Calu3 (cell line): ENCODE measurements at places on chromosomes 4 and X. TPM values are rescaled to one million over a fixed set of nuclear protein-coding genes. Genes with fewer than 3 reads are reported as not detected.

STAG2 gene
- total RNA-seq: 74.2 and 79.6 TPM in 2 replicates

PAPSS1 gene
- 32.5 and 41.6 TPM in 2 replicates for total RNA-seq

TMEM33 gene
- total RNA-seq: 67.3 and 68.3 TPM in 2 replicates

DNA sequence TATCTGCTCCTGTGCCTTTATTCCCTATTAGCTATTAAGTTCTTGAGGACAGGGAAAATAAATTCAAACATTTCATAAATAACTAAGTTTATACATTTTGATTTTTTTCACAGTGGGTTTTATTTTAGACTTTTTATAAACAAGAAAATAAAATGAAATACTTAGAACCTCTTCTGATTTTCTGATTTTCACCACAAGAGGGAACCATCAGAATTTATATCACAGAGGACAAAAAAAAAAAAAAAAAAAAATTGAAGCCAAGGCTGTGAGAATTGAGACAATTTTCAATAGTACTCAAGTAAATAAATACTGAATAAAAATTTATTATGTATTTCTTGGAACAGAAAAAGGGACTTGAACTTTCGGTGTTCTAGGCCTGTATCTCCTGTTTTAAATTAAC lies 288.1 kb downstream of the SH3BGRL start:
- no peak for DNase-seq

- DNase-seq: no peak
Measured at GRCh38 chr4:39616651-39617050, 22.0 kb downstream of the SMIM14 start.

DNA sequence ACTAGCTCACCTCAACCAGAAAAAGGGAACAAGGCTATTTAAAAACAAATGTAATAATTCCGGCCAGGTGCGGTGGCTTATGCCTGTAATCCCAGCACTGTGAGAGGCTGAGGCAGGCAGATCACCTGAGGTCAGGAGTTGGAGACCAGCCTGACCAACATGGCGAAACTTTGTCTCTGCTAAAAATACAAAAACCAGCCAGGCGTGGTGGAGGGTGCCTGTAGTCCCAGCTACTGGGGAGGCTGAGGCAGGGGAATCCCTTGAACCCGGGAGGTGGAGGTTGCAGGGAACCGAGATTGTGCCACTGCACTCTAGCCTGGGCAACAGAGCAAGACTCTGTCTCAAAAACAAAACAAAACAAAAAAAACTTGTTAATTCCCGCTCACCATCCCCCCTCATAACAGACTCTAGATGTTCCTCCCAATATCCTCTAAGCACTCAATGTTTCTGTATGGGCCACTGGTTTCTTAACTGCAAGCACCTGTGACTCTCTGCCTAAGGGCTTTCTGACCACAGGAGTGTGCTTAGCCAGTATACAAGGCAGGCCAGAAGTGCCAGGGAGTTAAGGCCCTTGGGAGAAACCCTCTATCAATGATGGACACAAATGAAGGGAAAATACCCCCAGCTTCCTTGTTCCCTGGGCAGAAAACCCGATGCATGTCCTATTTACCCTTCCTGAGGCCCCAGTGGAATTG lies 21.0 kb upstream of the THOC2 start:
- DNase-seq: no peak

DNA sequence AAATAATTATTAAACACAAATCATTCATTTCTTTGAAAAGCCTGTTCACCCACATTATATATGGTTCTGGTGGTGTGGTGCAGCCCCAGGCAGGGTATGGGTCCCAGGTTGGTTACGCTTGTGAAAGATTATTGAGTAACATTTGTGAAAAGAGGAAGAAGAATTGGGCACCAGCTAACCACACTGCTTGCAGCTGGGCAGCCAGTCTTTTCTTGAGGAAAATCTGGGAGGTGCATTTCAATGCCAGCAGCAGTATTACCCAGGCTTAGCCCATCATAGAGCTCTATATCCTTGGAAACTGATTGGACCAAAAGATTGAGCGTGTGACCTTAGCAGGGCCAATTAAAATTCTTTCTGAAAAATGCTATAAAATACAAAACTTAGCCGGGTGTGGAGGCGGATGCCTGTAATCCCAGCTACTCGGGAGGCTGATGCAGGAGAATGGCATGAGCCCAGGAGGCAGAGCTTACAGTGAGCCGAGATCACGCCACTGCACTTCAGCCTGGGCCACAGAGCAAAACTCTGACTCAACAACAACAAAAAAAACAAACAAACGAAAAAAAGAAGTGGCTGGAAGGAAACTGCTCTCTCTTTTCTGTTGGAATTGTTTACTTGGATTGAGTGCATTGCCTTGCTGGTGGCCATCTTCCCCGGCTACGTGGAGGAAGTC lies 9.7 kb upstream of the PLAC8 start:
- no peak for DNase-seq

DNA sequence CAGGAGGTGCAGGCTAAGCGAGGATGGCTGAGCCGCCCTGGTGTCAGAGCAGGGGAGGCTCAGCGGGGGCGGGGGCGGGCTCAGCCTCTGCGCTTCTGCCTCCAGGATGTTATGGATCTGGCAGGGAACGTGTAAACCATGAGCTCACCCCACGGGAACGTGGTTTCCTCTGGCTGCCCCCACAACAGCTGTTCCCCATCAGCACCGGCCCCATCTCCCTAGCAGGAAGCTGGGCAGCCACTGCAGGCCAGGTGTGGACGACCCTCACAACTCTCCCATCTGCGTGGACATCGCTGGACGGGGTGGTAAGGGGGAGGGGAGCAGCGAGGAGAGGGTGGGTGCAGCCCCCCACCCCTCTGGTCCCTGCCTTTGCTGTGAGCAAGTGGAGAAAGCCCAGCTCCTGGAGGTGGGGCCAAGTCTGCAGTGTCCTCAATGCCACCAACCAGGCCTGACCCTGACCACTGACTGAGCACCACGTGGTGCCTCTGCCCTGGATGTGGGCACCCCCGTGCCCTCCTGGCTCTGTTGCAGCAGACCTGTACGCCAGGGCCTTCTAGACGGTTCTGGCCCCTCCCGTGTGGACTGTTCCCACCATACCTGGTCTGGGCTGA lies 28.1 kb upstream of the SPON2 start:
- no peak for DNase-seq

DNA sequence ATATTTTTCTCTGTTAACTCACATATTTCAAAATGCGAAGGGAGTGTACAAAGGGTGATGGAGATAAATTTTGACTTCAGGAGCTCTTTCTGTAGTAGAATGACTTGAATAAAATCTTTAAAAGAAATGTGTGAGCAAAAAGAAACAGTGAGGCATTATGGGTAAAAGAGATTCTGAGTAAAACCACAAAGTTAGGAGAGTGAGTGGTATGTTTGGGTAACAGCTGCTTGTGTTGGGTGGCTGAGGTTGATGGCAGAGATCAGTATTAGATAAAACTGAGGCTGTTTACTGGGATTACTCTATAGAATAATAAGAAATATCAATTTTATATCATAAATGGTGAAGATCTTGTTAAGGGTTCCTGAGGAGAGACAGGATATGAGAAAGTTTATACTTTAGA lies 434.2 kb upstream of the AMOT start:
- no peak for DNase-seq

GRCh38 chrX:97119474-97120109 lies 235.9 kb downstream of the RPA4 start:
- DNase-seq: no peak

GRCh38 chr4:84503495-84504437 lies 4.7 kb upstream of the NKX6-1 start:
- DNase-seq: peak; percentile 39

DNA sequence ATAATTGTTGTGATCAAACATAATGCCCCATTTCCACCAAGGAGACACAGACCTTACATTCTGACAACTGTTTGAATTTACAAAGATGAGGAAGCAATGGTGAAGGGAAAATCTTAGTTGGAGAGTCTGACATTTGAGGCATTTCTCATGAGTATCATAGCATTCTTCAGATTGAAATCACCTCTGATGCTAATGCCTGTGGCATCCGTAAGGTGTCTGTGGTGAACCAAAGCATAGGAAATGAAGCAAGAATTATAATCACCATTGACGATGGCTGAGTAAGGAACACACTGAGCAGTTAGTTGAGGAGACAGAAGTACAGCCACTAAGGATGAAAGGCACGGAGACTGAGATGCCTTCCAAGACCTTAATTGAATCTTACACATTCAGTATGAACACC lies 575.7 kb downstream of the TRIML1 start:
- DNase-seq: no peak

DNA sequence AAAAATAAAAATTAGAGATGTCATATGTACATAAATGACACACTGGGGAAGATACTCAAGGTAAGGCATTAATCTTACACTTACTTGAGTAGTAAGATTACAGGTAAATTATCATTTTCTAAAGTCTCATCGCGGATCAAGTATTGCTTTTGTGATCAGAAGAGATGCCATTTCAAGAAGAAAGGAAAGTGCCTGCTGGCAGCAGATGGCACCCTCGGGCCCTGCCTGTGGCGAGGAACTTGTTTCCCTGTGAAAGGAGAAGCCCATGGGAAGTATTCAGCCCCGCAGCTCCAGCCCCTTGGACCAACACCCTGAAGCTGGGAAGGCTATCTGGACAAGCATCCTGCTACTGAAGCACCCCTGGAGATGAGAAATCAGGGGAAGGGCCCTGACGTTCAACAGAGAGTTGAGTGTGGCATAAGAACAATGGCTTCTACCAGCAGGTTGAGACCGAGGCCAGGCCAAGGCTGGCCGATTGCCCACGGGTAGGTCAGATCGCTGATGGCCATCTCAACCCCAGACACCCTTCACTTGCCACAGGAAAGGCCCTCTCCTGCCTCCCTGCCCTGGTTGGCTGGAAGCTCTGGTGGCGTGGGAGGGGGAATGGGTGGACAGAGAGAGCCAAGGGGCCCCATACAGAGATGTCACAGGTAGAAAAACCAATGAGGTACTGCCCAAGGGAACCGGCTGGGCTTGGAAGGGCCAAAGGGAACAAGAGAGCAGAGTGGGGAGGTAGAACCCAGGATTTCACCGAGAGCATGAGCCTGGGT lies 18.8 kb upstream of the MXD4 start:
- peak; percentile 53 for DNase-seq
